ENCODE measurements at places on chromosomes 13 and 19.

- no peak for DNase-seq
These were observed 8.8 kb downstream of the RINL start for GRCh38 chr19:38869160-38869835.

GRCh38 chr13:93265800-93266199 lies 39.2 kb downstream of the GPC6 start:
- DNase-seq = no peak

- no peak for DNase-seq
These were observed 70.3 kb downstream of the DHRS12 start for GRCh38 chr13:51733374-51734298.

DNA sequence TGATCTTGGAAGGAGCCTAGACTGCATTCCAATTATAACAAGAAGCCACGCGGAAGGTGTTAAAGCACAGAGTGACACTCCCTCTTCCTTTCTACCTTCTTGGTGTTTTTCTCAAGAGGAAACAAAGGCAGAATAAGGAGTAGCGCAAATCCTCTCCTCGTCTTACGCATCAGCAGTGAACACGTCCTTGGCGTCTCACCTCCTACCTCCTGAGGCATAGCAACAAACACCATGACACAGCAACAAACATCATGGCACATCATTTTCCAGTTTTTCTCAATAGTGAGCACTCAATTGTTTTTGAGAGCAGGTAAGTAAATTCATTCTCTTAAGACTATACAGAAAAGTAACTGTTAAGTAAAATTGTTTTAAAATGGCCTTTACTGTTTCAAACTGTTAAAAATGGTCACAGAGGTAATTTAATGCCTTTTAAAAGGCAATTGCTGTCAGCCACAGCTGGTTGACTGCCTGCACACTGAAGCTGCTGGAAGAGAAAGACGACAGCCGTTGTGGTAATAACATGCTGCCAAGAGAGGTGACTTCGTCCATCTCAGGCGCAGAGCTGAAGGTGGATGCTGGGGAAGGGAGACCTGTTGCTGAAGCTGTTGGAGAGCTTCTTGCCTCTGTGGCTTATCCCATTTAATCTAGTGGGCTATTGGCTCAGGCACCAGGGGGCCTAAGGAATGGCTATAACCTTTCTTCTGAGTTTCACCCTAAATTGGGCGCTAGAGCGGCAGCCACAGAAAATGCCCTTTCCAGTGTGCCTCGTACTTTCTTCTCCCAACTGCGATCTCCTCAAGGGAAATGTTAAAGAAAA lies 703.7 kb downstream of the UQCRFS1 start:
- DNase-seq = no peak

DNA sequence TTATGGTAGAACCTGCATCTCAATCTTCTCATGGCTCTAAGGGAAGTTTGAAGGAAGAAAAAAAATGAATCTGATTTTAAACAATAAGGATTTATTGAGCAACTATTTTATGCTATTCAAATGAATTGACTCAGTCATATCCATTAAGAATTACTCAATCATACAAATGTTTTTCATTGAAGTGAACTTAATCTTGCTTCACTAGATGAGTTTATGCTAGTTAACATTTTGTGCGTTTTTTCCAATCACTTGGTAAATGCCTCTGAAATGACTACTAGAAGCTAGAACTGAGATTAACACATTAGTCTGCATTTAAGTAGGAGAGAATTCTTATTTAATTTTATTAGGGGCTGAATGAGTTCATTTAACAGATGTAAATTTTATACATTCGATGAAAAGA lies 25.2 kb downstream of the RXFP2 start:
- no peak for DNase-seq

GRCh38 chr13:95352486-95352885 lies 51.2 kb upstream of the ABCC4 start:
- DNase-seq = no peak

DNA sequence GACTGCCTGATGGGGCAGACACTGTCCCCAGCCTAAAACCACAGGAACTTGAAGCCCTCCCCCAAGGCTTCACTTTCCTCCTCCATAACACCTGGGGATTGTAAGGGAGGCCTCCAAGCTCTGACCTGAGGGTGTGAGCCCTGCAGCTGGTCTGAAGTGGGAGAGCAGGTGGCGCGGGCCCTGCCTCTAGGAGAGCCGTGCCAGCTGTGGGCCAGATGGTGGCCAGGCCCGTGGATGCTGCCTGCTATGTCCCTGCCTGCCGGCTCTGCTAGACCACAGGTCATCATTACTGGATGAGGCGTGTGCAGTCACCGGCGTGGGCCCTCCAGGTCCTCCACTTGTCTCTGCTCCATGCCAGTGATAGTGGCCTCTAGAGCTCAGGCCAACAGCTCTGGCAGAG lies 3.5 kb upstream of the KLHL26 start:
- no peak for DNase-seq

DNA sequence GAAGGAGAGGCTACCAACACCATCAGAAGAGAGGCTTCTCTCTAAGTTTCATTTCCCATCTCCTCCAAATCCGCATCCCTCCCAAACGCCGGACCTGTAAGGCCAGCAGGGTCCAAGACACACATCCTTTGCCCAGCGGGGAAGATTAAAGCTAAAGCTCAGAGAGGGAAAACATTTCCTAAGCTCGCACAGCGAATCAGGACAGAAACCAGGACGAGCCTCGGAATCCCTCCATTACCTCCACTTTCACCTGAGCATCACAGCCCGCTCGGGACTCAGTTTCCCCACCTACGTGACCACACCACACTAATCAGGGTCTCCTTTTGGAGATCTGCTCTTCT lies 711 bp upstream of the FOSB start:
- DNase-seq = no peak

- no peak for DNase-seq
These were observed 56.2 kb downstream of the ATP11A start for GRCh38 chr13:112746044-112746443.

DNA sequence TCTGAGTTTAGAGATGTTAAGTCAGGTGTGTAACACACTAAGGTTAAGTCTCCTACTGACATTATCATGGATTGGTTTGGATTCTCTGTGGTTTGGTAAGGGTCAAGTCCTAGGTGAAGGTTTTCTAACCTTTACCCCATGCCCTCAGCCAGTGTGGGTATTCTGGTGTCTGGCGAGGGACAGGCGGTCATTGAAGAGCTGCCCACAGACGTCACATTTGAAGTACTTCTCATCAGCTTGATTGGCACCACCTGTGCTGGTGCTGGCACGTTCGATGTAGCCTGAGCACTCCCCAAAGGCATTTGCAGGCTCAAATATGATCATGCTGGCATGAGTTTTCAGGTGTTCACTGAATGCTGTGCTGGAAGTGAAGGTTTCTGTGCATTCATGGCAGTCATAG lies 27.0 kb downstream of the PEG3 start:
- DNase-seq = no peak

GRCh38 chr13:20716951-20717350 lies 13.5 kb downstream of the IL17D start:
- no peak for DNase-seq

DNA sequence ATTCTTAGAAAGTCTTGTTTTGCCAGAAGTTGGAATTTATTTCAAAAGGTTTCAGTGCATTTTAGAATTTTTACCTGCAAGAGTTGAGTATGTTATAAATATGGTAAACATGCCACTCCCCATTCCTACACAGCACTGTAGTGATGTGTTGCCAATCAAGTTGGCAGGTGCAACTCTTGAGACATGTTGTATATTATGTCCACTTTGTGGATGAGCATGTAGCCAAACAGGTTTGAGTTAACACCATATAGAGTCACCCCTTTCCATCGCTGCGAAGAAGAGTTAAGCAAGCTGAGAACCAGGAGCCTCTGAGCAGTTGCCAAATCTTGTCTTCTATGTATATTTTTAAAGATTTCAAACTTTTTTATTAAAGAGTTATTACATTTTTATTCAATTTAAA lies 359.8 kb downstream of the LMO7 start:
- no peak for DNase-seq

DNA sequence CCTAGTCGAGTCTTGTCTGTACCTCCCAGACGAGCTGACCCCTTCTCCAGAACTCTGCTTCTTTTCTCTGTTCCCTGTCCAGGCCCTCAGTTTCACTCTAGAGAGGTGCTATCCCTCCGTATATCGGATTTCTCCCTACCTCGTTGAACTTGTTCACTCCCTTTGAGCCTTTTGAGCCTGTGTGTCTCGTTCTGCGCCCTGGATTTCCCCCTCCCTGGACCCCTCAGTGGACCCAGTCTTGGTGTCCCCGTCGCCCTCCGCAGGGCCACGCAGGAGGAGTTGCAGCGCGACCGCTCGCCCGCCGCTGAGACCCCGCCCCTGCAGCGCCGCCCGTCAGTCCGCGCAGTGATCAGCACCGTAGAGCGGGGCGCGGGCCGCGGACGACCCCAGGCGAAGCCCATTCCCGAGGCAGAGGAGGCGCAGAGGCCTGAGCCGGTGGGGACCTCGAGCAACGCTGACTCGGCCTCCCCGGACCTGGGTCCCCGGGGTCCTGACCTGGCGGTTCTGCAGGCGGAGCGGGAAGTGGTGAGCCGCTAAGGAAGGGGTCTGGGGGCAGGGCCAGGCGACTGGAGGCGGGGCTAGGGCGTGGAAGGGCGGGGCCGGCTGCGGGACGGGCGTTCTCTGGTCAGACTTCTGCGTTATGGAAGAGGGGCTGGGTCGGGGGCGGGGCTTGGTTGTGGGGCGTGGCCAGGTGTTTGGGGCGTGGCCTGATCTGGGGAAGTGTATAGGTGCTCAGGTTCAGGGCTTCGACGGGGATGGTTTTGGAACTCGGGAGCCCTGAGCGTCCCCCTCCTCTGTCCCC lies 5.5 kb downstream of the EPS8L1 start:
- DNase-seq = no peak

GRCh38 chr13:39422845-39423565 lies 180.0 kb downstream of the LHFPL6 start:
- no peak for DNase-seq

DNA sequence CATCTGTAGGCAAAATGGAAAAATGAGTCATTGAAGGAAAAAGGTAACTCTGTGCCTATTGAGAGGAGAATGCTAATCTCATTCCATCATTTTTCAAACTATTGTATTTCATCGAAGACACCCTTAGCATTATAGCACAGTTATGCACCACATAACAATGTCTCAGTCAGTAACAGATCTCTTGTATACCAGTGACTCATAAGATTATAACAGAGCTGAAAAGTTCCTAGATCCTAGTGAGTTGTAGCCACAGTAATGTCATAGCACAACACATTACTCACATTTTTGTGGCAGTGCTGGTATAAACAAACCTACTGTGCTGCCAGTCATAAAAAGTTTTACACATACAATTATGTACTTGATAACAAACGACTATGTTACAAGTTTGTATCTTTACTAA lies 1077.6 kb downstream of the DIAPH3 start:
- DNase-seq = no peak

DNA sequence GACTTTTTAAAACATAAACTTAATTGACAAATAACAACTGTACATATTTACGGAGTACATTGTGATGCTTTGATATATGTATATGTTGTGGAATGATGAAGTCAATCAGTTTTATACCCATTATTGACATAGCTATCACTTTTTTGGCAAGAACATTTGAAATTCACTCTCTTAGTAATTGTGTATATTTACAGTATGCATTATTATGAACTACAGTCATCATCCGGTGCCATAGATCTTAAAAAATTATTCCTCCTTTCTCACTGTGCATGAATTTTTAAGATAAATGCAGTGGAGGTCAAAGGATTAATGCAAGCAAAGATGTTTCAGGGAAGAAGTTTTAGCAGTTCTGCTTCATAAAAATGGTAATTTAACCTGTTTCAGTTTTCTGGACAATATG lies 8.0 kb upstream of the VN1R4 start:
- DNase-seq = no peak

DNA sequence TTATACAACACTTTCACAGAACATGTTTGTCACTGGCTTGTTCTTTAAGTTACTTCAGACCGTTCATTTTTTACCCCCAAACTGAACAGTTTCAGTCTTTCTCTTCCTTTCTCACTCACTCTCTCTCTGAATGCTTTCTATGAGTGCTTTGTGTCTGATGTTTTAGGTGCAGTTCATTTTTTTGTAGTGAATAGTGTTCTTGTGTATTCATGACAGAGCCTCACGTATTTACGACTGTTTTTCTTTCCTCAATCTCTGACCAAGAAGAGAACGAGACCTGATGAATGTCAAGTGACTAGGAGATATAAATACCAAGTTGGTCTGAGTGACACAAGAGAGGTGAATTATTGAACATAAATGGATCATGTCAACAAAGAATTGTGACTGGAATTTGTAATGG lies 1525.0 kb upstream of the MIR17HG start:
- DNase-seq = no peak

DNA sequence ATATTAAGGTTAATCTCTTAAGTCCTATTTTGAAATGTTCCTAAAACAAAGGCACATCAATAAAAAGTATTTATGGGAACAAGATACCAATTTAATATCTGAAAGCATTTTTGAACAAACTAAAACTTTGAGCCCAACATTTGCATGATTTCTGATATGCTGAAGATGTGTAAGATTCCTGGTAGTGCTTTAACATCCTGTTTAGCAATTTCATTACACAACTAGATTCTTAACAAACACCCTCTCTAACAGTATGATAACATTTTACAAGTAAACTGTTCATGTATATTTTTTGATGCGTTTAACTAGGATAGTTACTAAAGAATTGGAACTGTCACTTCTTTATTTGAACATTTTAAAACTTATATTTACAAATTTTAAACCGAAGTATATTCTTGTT lies 63.9 kb downstream of the DACH1 start:
- no peak for DNase-seq

- DNase-seq = no peak
These were observed 244.2 kb downstream of the PCCA start for GRCh38 chr13:100333141-100333540.

GRCh38 chr19:58325311-58326022 lies 1.3 kb upstream of the ZSCAN22 start:
- no peak for DNase-seq

DNA sequence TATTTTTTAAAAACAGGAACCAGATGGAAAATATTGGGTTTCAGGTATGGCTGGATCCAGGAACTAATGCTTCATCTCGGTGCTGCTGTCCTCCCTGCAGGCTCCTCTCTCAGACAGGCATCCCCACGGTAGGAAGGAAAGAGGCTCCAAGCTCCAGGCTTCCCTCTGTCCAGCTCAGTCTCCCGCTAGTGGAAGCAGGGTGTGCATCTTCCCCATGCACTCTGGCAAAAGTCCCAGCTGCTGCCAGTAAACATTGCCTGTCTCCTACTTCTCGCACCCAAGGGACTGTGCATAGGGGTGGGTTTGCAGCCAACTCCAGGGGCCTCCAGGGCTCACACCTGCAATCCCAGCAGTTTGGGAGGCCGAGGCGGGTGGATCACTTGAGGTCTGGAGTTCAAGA lies 29.2 kb downstream of the IL12RB1 start:
- DNase-seq = peak; percentile 63

DNA sequence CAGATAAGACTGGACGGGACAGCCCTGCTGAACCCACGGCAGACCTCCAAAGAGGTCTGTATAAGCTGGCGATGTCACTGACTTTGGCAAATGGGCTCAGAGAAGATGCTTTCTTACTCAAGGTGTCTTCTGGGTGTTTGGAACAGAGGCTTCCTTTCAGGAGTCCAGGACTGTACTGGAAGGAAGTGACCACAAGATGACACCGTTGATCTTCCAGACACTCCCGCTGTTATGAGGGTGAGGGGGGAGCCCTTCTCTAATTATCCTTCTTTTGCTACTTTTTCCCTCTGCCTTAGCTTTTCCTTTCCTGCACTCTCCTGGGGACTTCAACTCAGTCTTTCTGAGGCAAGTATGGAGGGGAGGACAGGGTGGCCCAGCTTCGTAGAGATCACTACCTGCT lies 65.2 kb upstream of the ZNF599 start:
- no peak for DNase-seq
